Memory B cell (primary cell): ENCODE measurements at places on chromosomes 5 and 9.
A peak's percentile ranks its signal among the peaks of the same experiment; 100 is the strongest.

GRCh38 chr9:78828521-78828920 lies 531.6 kb downstream of the PSAT1 start:
- no peaks in the 10 kb centered on the region for H3K36me3 ChIP-seq
- DNase-seq = no peak
- H3K27me3 ChIP-seq = peaks cover 2% of the 10 kb centered on the region
- no peak overlapping the region for H3K27ac ChIP-seq

GRCh38 chr9:35813434-35814105 lies 1.3 kb downstream of the HINT2 start:
- no peak overlapping the region for H3K27ac ChIP-seq
- no peak for DNase-seq
- peak overlapping the region; percentile 97 for H3K4me3 ChIP-seq
- H3K27me3 ChIP-seq = no peaks in the 10 kb centered on the region

DNA sequence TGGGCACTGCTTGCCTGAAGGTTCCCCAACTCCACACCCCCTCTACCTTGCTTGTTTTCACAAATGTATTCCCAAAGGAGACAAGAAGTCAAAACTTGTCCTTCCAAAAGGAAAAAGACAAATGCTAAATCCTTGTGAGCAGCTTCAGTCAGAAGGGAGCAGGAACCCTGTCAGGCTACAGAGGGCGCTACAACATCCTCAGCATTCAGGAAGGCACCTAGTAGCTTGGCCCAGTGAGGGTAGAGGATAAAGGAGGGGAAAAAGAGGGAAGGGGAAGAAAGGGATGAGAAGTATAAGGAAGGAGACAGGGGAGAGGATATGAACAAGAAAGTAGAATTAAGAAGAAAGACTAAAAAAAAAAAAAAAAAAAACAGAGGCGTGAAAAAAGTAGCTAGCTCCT lies 97.5 kb downstream of the MLLT3 start:
- H3K4me3 ChIP-seq = no peak overlapping the region
- peaks cover 2% of the 10 kb centered on the region for H3K27me3 ChIP-seq
- no peak overlapping the region for H3K27ac ChIP-seq
- no peak for DNase-seq
- peaks cover 6% of the 10 kb centered on the region for H3K4me1 ChIP-seq

- no peak overlapping the region for H3K27ac ChIP-seq
- no peak overlapping the region for H3K4me3 ChIP-seq
- no peak for DNase-seq
- H3K4me1 ChIP-seq = peaks cover 54% of the 10 kb centered on the region
- H3K36me3 ChIP-seq = peaks cover 50% of the 10 kb centered on the region
- H3K27me3 ChIP-seq = no peaks in the 10 kb centered on the region
Measured at GRCh38 chr5:157563373-157563928, 12.1 kb downstream of the ADAM19 start.

DNA sequence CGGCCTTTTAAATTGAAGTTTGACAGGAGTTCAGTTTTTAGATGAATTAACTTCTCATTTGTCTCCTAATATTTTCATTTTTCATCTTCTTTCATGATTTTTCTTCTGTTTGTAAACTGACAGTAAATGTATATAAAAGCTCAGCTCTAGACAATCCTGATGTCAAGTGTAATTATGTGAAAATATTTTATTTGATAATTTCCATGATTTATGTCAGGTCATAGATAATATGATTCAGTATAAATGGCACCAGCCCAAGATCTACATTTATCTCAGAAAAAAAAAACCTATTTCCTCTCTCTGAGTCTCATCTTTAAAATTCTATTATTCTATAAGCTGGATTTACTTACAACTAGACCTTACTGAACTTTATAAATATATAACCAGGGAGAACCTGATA lies 115.7 kb downstream of the MUSK start:
- H3K27ac ChIP-seq = no peak overlapping the region
- no peak for DNase-seq
- no peaks in the 10 kb centered on the region for H3K36me3 ChIP-seq

GRCh38 chr9:107759823-107760166 lies 270.2 kb upstream of the KLF4 start:
- peaks cover 3% of the 10 kb centered on the region for H3K36me3 ChIP-seq
- DNase-seq = no peak
- no peak overlapping the region for H3K27ac ChIP-seq
- H3K27me3 ChIP-seq = peaks cover 5% of the 10 kb centered on the region
- H3K4me3 ChIP-seq = no peak overlapping the region
- H3K4me1 ChIP-seq = peaks cover 3% of the 10 kb centered on the region

DNA sequence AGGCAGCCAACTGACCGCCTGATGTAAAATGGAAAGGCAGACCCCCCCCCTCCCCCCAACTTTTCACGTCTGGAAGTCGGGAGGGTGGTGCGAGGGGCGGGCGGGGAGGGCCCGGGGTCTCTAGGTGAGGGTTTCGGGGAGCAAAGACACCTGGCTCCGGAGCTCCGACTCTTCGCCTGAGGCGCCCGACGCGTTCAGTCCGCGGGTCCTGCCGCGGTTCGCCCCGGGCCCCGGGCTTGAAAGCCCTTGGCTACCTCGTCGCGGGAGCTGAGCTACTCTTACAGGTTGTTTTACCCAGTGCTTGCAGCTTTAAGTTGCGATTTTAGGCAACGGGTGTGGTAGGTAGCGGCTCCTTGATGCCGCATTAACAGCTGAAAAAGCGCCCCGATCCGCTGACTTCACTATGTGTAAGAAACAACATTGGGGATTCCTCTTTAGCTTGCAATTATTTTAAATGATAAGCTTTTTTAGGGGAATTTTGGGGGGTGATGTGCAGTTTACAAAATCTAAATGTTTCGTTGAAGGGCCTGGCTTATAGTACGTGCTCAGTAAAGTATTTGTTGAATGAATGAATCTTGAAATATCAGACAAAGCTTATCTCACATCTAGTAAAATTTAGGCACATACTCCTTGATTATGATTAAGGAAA lies 722 bp downstream of the CDC42SE2 start:
- peak; percentile 44 for DNase-seq
- no peaks in the 10 kb centered on the region for H3K27me3 ChIP-seq
- H3K4me1 ChIP-seq = peaks cover 11% of the 10 kb centered on the region
- H3K27ac ChIP-seq = peak overlapping the region; percentile 97
- peak overlapping the region; percentile 73 for H3K4me3 ChIP-seq

- no peaks in the 10 kb centered on the region for H3K36me3 ChIP-seq
- no peak for DNase-seq
- no peak overlapping the region for H3K27ac ChIP-seq
- H3K27me3 ChIP-seq = peaks cover 15% of the 10 kb centered on the region
Measured at GRCh38 chr5:6585168-6585567, 47.7 kb downstream of the NSUN2 start.

DNA sequence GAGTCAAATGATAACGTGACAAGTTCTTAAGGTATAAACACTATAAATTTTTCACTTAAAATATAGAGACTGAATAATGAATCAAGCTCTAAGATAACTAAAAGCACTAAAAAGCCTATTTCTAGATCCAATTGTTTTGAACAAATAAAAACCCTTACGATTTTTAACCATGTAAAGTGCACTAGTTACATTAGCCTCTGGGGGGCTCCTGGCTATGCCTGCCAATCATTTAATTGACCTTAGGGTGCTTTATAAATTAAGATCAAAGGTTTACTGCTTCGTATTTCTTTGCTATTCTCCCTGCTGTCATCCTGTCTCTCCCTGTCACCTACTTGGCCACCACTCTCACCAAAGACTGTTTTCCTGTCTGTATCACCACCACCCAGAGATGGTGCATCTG lies 133.4 kb downstream of the ESM1 start:
- H3K36me3 ChIP-seq = no peaks in the 10 kb centered on the region
- no peak for DNase-seq
- H3K4me3 ChIP-seq = no peak overlapping the region
- no peaks in the 10 kb centered on the region for H3K4me1 ChIP-seq
- H3K27me3 ChIP-seq = peaks cover 4% of the 10 kb centered on the region

GRCh38 chr9:18608371-18608770 lies 134.4 kb downstream of the ADAMTSL1 start:
- H3K27me3 ChIP-seq = no peaks in the 10 kb centered on the region
- H3K27ac ChIP-seq = no peak overlapping the region
- no peaks in the 10 kb centered on the region for H3K4me1 ChIP-seq
- H3K4me3 ChIP-seq = no peak overlapping the region

- peaks cover 4% of the 10 kb centered on the region for H3K36me3 ChIP-seq
- no peaks in the 10 kb centered on the region for H3K27me3 ChIP-seq
- H3K27ac ChIP-seq = no peak overlapping the region
- H3K4me1 ChIP-seq = peaks cover 3% of the 10 kb centered on the region
Measured at GRCh38 chr9:127506814-127507750, 55.8 kb downstream of the LRSAM1 start.

DNA sequence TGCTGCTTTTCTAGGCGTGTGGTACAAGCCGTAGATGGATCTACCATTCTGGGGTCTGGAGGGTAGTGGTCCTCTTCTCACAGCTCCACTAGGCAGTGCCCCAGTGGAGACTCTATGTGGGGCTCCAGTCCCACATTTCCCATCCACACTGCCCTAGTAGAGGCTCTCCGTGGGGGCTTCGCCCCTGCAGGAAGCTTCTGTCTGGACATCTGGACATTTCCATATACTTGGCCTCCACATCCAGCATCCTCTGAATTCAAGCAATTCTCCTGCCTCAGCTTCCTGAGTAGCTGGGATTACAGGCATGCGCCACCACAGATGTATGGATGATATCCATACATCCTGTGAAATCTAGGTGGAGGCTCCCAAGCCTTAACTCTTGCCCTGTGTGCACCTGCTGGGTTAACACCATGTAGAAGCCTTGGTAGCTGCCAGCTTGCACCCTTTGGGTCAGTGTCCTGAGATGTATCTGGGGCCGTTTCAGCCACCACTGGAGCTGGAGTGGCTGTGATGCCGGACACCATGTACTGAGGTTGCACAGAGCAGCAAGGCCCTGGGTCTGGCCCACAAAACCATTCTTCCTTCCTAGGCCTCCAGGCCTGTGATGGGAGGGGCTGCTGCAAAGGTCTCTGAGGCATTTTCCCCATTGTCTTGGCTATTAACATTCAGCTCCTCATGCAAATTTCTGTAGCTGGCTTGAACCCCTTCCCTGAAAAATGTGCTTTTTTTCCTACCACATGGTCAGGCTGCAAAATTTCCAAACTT lies 84.0 kb downstream of the EHMT1 start:
- H3K4me3 ChIP-seq = no peak overlapping the region
- no peaks in the 10 kb centered on the region for H3K27me3 ChIP-seq
- peaks cover 17% of the 10 kb centered on the region for H3K36me3 ChIP-seq
- H3K27ac ChIP-seq = no peak overlapping the region
- H3K4me1 ChIP-seq = peaks cover 29% of the 10 kb centered on the region

DNA sequence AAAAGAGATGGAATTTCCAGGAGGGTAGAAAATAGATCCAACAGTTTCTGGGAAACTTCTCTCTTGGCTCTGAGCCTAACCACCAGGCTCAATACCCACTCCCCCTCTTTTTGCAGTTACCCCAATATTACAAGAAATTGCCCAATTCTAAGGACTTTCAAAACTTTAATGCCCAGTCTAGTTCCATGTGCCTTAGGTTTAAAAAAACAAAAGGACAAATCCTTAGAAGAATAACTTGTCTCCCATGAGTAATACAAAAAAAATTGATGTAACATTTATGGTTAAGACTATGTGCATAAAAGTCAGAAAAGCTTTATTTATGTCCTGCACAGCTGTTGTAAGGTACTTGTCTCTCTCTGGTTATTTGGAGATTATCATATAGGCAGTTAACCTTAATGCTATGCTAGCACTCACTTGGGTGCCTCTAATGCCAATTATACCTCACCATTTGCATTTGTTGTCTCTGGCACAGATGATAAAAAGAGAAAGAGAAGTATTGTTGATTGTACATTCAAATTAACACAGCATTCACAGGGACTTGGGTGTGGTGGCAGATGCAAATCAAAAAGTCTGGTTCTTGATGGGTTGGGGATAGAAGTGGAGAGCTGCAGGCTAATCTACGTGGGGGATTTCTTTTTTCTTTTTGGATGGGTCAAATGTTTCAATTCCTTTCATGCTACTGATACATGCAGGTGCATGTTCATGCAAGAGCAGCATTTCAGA lies 159.4 kb downstream of the PIK3R1 start:
- H3K36me3 ChIP-seq = peaks cover 4% of the 10 kb centered on the region
- no peak overlapping the region for H3K27ac ChIP-seq
- H3K4me1 ChIP-seq = peaks cover 11% of the 10 kb centered on the region
- H3K27me3 ChIP-seq = peaks cover 14% of the 10 kb centered on the region
- DNase-seq = no peak

GRCh38 chr9:98438666-98439065 lies 183.2 kb upstream of the TBC1D2 start:
- no peak overlapping the region for H3K27ac ChIP-seq
- no peaks in the 10 kb centered on the region for H3K4me1 ChIP-seq
- H3K27me3 ChIP-seq = no peaks in the 10 kb centered on the region
- no peaks in the 10 kb centered on the region for H3K36me3 ChIP-seq
- no peak for DNase-seq

- no peak for DNase-seq
- H3K27me3 ChIP-seq = peaks cover 2% of the 10 kb centered on the region
Measured at GRCh38 chr9:88966894-88967676, 24.2 kb upstream of the S1PR3 start.

GRCh38 chr9:6441269-6441668 lies 28.3 kb downstream of the UHRF2 start:
- DNase-seq = no peak
- no peaks in the 10 kb centered on the region for H3K27me3 ChIP-seq
- H3K4me1 ChIP-seq = peaks cover 20% of the 10 kb centered on the region
- peaks cover 11% of the 10 kb centered on the region for H3K36me3 ChIP-seq

- no peaks in the 10 kb centered on the region for H3K36me3 ChIP-seq
- H3K4me3 ChIP-seq = no peak overlapping the region
- no peak overlapping the region for H3K27ac ChIP-seq
- H3K27me3 ChIP-seq = peaks cover 7% of the 10 kb centered on the region
Measured at GRCh38 chr9:19967216-19967887, 178.5 kb upstream of the SLC24A2 start.

DNA sequence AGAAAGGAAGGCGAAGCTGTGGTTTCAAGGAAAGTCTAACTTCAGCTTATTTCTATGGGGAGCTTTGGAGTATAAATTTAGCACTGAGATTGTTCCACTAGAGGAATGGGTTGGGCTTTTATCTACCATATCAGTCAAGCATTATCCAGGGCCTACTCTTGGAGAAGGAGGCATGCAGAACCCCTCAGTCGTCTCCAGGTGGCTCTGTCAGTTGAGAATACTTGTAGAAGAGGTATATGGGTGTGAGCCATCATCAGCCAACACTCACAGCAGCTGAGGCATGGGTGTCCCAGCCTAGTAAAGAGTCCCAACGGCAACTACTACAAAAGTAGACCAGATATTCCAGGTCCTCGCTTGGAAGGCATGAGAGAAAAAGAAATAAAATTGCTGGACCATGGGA lies 548.5 kb upstream of the GRAMD2B start:
- no peaks in the 10 kb centered on the region for H3K4me1 ChIP-seq
- H3K4me3 ChIP-seq = no peak overlapping the region
- no peaks in the 10 kb centered on the region for H3K36me3 ChIP-seq
- peaks cover 3% of the 10 kb centered on the region for H3K27me3 ChIP-seq

DNA sequence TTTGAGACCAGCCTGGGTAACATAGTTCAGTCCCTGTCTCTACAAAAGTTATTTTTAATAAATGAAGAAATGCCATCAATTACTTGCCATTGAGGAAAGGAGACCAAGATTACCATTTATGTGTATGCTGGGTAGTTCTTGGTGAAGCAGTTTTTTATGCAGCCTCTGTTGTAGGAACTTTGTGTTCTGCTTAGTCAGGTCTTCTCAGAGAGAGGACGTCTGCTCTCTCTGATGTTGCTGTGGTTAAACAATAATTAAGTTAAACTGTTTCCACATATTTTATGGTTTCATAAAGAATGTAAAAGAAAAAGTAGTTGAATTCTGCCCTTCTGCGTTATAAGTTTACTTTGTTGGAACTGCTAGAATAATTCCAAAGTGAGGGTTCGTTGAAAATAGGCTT lies 210.5 kb downstream of the KDM4C start:
- no peak overlapping the region for H3K27ac ChIP-seq
- no peaks in the 10 kb centered on the region for H3K27me3 ChIP-seq
- no peak for DNase-seq
- peaks cover 10% of the 10 kb centered on the region for H3K4me1 ChIP-seq
